ENCODE measurements at places on chromosomes 12 and 14.

GRCh38 chr12:3551976-3552725 is 61.1 kb downstream of the PRMT8 start:
- no peak for DNase-seq

DNA sequence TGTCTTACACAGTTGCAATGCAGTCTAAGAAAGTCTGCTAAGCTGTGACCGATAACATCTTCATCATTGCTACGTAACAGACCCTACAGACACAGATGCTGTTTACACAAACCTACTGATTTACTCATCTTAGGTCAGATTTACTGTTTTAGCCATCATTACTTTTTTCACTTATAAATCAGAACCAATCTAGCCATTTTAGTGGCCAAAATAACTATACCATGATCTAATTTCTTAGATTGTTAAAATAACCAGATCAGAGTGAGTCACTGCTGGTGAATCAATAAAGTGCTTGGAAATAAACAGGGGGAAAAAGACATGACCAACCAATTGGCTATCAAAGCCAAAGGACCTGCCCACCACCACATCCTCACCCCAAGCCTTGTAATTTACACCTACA is 57.0 kb upstream of the FOXN3 start:
- no peak for DNase-seq

DNA sequence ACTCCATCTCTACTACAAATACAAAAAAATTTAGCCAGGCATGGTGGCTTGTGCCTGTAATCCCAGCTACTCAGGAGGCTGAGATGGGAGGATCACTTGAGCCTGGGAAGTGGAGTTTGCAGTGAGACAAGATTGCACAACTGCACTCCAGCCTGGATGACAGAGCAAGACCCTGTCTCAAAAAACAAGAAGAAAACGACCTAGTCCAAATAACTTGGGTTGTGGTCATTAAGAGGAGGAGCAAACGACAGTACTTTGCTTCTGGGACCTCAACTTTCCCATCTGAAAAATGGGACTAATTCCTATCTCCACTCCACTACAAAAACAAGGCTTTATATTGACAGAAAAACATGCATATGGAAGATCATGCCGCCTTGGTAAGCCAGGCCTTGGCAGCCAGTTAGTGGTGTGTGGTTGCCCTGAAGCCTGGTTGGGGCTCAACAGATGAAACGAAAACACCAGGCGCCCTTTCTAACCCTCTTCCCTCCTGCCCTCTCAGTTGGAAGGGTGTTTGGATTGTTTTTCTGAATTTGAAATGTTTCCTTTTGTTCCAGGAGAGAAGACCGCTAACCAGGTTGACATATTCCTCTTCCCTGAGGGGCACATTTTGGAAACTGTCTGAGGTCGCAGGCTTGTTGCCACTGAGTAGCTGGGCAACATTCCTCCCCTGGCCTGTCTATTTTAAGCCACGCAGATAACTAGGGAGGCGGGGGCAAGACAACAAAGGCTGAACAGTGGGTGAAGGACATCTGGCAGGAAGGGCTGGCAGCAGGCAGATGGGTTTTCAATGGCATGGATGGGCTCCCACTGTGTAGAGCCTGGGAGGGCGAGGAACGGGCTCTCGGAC is 13.7 kb upstream of the VPS37B start:
- peak; percentile 87 for DNase-seq

DNA sequence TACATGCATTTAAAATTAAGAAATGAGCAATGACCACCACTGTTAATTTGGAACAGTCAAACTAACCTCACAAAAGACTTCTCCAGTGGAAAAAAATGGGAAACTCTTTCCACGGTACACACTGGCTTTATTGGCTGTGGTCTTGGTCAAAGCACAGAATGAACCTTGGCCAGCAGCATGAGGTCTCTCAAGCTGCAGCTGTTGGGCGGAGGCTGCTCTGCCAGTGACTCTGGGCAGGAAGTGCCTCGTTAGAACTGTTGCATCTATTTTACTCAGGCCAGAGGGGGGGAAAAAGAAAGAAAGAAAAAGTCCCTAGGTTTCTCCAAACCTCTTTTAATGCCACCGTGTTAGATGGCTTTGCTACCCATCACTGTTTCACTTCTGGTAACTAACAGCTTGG is 279.8 kb upstream of the DIO2 start:
- DNase-seq: peak; percentile 72

DNA sequence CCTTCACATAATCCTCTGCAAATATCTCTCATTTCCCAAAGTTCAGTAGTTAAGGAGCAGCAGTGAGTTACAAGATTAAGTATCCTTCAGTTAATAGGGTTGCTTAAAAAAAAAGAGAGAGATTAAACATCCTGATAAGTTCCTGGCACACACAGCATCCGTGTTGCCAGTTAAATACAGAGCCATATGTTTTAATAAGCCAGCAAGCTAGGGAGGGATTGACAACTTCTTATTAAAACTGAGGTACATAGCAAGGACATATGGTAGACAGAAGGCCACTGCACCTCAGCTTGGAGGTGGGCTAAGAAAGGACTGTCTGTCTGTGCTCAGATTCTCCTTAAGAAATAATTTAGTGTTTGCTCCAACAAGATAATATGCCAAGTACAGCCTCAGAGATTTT is 9.6 kb upstream of the TMEM30B start:
- no peak for DNase-seq

GRCh38 chr12:13812168-13812567 is 169.2 kb downstream of the GRIN2B start:
- no peak for DNase-seq

- no peak for DNase-seq
Measured at GRCh38 chr12:132488127-132489077, 1.5 kb upstream of the FBRSL1 start.

DNA sequence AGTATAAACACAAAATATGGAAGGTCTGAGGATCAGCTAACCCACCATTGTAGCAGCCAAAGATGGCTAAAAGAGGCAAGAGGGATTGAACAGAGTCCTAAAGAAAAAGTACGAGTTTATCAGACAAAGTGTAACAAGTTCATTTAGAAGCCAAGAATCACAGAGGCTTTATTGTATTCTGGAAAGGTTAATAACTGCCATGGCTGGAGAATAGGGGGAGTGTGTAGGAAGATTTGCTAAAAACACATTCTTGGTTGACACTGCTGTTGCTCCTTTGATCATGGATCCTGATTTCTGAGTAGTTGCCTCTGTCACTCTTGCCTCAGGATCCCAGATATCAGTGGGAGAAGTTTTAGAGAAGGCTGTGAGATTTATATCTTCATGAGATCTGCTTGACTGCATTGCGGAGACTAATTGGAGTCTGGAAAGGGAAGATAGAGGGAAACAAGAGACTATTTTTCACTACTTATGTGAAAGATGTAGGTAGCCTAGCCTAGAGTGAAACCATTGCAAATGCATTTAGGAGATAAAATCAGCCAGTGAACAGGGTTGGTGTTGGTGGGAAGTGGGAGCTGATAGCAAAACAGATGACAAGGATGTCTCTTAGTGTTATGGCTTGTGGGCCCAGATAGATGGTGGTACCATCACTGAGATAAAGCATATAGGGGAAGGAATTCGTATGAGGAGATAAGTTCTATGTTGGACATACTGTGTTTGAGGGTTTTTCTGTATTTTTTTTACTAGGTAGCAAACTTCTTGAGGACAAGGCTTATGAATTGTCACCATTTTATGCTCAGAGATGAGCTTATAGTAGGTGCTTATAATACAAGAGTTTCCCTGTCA is 402.9 kb upstream of the PDE3A start:
- DNase-seq: no peak

DNA sequence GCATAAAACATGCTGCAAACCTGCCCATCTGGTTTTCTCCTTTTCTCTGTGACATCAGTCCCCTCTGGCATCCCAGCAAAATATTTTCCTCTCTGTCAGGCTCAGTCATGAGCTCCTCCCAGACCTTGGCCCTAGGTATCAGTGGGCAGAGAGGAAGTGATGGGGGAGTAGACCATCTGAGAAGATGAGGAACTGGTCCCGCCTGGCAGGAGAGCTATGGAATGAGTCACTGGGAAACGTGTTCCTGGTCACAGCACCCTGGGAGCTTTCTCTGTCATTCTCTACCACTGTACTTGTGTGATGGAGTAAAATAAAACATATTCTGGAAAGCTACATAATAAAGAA is 5.0 kb upstream of the SRSF9 start:
- peak; percentile 9 for DNase-seq

DNA sequence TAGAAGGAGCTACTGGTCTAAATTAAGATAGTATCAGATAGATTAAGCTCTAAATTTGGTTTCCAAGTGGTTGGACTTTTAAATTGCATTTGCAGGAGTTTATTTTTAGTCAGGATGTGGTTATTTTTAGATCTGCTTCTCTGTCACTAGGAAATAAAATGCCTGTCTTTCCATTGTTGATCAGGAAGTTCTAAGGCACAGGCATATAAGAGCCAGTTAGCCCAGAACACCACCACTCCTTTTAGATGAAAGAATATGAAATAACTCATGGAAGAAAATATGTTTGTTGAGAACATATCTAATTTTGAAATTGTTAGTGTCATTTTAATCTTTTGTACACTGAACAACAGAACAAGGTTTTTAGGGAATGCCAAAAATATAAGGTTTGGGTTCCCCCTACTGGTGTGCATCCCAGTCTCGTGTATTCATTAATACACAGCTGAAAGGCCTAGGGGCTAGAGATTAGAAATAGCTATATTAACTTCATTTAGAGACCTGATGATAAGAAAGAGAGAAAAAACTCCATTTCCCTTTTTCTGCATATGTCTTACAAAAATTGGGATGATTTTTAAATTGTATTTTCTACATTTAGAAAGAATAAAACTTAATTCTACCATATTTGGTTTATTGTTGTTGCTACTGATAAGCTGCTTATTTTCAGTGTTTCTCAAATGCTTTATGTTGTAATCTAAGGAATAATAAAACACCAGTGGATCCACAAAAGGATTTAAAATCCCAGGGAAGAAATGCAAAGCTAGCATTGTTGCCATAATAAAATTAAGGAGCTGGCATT is 67.2 kb downstream of the RIC8B start:
- DNase-seq: peak; percentile 34

- no peak for DNase-seq
Measured at GRCh38 chr14:53310412-53310811, 157.3 kb upstream of the DDHD1 start.

DNA sequence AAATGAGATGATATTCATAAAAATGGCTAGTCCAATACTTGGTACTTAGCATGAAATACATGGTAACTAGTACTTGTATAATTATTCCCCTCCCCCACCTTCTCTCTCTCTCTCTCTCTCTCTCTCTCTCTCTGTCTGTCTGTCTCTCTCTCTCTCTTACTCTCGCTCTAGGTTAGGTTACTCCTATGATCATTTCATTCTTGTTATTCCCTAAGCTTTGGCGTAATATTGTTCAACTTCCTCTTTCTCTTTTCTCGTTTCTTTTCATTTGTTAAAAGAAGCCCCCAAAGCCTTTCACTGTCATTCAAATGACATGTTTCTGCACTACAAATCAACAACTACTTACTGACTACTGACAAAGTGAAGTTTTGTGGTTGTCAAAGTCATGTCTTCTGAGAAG is 89.8 kb downstream of the GRIP1 start:
- no peak for DNase-seq

GRCh38 chr12:123319826-123320225 is 44.8 kb downstream of the SBNO1 start:
- DNase-seq: no peak

DNA sequence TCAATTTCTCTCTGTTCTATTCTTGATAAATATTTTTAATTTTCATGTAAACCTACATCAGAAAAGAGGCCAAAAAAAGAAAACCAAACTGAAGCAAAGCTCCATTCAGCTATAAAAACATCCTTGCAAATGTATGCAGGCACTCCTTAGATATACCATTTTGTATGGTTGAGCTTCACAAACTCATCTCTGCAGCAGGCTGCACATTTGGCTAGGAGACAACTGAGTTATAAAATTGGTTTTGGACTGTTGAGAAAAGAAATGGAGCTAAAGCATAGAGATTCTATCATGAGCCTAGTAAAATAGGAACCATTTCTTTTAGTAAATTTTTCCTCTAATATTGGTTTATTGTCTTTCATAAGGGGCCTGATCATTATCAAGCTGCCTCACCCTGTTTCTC is 156.4 kb downstream of the SYT1 start:
- no peak for DNase-seq

DNA sequence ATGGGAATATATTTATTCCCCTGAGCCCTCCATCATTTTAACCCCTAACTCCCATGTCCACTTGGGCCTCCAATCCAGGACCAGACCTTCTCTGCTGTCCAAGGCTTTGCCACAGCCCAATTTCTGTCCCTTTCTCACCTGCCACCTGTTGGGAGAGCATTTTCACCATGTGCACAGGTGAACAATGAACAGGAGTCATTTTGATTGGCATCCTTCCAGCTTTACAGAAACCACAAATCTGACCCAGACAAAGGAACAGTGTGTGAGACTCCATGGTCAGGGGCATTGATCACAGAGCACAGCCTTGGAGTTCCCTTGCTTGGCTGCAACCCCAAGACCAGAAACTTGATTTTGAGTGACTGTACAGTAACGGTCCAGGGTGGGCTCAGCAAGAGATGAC is 91.9 kb downstream of the CRACR2A start:
- DNase-seq: peak; percentile 27

- no peak for DNase-seq
Measured at GRCh38 chr14:36988568-36988967, 183.8 kb downstream of the SLC25A21 start.

All from NCI-H2081 (cell line).